Stimulated activated CD4-positive, alpha-beta T cell treated with anti-CD3 and anti-CD28 coated beads, Interleukin-1b, Interleukin-23, amount 100 ng/mL, for 48 hours (primary cell): ENCODE measurements at places on chromosomes 13 and 19.

GRCh38 chr19:1125601-1126467 is 22.0 kb downstream of the GPX4 start:
- no peak for DNase-seq

DNA sequence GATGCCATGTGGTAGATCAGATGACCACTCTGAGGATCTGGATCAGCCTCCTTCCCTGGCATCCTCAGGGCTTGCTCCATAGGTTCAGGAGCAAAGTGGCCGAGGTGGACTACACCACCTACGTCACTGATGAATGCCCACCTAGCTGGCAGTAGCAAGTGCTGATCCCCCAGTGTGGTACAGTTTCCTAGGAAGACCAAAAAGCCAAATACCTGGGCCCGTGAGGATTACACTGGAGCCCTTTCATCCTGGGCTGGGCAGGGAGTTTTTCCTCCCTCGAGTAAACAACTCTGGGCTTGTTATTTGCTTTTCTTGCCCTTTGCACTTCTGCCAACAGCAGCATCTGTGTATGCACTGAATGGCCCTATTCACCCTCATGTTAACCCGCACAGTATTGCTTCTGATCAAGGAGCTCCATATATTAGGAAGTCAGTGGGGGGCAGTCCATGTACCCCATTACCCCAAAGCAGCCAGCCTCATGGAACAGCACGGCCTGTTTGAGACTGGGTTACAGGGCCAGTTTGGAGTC is 3.3 kb upstream of the MYADM start:
- DNase-seq: no peak

DNA sequence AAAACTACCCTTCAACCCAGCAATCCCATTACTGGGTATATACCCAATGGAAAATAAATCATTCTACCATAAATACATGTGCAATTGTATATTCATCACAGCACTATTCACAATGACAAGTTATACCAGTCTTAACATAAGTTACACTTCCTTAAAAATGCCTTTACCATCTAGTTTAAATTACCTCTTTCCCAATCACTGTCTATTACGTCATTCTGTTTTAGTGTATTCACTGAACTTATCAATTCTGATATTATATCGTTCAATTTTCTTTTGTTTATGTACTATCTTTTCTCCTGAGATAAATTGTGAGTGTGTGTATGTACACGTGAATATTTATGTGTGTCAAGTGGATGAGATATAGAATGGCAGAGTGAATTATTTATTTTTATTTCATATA is 1416.8 kb downstream of the OLFM4 start:
- DNase-seq: no peak

GRCh38 chr19:9309974-9310446 is 372 bp upstream of the ZNF699 start:
- DNase-seq: no peak
